ENCODE measurements at places on chromosomes 6 and 20.
A peak's percentile ranks its signal among the peaks of the same experiment; 100 is the strongest.

DNA sequence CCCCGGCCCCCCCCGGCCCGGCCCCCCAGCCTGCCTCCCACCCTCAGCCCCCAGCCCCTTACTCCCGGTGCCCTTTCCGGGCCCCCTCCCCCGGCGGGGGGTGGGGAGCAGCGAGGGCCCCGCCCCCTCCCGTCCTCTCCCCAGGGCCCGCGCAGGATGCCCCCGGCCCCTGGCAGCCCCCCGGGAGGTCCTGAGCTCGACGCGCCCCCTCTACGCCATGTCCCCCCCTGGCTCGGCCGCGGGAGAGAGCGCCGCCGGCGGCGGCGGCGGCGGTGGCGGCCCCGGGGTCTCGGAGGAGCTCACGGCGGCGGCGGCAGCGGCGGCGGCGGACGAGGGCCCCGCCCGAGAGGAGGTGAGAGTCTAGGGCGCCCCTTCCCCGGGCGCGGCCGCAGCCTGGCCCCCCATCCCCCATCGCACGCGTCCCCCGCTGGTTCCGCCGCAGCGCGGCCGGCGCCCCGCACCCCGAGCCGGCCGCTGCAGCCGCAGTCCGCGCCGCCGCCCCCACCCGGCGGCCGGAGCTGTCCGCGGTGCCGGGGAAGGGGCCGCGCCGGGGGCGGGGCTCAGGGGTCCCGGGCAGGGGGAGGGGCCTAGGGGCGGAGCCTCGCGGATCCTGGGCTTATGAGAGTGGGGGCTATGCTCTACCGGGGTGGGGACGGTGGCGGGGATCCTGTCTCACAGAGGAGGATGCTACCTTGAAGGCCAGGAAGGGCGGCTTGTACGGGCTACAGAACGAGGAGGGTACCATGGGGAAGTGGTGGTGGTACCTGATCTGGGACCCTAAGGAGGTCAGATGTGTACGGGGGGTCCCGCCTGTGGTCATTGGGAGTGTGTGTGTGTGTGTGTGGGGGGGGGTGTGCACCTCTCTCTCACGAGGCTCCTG, 516 bp downstream of the TMEM151B start:
- DNase-seq: no peak

GRCh38 chr20:33993576-33994221, at the start of gene RALY:
Gene RALY, plus strand, starts transcription at chr20:33993911. Its CDS starts 78,164 bp downstream, at chr20:34072075.
- DNase-seq: peak; percentile 96

DNA sequence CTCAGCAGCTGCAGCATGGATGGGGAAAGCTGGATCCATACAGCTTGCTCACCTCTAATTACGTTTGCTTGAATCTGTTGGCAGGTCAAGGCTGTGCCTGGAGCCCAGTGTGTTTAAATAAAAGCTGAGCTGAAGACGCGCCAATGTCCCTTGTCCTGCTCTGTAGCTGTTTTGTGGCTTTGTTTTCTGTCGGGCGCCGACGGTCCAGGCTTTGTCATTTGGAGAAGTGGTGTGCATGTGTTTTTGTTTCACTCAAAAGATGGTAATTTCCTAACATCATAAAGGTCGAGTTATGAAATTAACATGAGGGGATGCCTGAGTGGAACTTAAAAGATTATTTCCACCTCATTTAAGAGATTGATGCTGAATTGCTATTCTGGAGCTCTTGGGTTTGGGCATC, 107.6 kb downstream of the SLC24A3 start:
- DNase-seq: no peak

DNA sequence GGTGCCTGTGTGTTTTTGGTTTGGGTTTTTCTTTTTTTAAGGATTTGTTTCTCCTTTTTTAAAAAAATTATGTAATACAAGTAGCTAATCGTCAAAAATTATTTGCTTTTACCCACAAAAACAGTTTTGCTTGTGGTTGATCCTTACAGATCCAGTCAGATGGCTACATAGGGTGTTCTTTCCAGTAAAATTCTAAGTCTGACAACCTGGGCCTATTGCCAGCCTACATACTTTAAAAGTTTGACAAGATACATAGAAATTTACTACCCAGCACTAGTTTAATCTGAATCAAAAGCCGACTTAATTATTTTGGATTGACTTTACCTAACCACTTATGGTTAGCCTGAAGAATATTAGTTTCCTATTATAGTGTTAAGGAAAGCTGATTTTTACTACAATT, 2.1 kb upstream of the SOX4 start:
- DNase-seq: no peak

- no peak for DNase-seq
Observed at GRCh38 chr6:41443616-41444525, 102.3 kb upstream of the FOXP4 start.

DNA sequence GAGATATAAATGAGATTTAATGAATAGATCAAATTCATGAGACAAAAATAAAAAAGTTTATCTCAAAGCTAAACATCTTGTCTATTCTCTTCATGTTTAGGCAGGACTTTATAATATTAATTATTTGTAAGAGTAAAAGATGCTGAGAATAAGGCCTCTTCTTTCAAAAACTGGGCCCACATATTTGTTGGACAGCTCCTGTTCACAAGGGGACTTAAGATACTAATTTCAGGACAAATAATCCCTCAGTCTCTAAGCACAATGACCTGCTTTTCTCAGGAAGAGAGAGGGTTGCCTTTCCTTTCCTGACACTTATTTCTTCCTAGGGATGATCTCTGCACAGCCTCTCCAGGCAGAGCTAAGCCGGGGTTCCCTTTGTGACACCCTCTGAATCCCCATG, 43.3 kb downstream of the NOX3 start:
- no peak for DNase-seq

- no peak for DNase-seq
Observed at GRCh38 chr6:13027207-13027606, 301.1 kb downstream of the TBC1D7 start.

GRCh38 chr20:57781901-57782300, 72.1 kb upstream of the PMEPA1 start:
- DNase-seq: no peak

DNA sequence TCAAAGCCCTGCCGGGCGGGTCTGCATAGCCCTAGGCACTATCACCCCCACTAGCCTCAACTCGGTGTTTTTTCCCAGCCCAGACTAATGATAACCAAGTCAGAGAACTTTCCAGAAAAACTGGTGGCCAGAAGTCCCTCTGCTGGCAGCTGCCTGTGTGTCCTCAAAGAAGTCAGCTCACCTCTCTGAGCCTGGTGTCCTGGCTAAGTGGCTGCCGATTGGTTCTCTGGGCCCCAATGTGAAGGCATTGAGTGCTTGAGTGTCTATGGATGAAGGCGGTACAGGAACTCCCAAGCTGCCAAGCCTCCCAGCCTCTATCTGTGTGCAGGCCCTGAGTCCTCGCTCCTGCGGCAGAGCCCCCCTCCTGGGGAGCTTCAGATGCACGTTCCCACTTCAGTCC, 355.6 kb downstream of the TAF4 start:
- DNase-seq: no peak

DNA sequence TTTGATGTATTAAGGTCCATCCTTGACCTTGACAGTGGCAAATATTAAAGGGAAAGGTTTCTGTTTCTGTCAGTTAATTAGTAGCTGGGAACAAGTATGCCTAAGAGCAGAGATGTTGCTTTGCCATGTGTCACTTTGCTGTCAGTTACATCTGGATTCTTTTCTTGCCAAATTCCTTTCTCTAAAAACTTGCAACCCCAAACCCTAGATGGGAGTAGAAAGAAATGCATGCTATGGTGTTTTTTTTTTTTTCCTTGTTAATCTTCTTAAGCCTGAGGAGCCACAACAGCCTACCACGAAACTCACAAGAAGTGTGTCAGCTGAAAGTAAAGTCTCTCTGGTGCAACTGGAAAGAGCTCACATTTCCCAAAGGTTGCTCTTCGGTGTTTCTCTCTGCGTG, 18.0 kb upstream of the CLDN20 start:
- no peak for DNase-seq

GRCh38 chr6:68328156-68328555, 306.9 kb upstream of the ADGRB3 start:
- DNase-seq: no peak

DNA sequence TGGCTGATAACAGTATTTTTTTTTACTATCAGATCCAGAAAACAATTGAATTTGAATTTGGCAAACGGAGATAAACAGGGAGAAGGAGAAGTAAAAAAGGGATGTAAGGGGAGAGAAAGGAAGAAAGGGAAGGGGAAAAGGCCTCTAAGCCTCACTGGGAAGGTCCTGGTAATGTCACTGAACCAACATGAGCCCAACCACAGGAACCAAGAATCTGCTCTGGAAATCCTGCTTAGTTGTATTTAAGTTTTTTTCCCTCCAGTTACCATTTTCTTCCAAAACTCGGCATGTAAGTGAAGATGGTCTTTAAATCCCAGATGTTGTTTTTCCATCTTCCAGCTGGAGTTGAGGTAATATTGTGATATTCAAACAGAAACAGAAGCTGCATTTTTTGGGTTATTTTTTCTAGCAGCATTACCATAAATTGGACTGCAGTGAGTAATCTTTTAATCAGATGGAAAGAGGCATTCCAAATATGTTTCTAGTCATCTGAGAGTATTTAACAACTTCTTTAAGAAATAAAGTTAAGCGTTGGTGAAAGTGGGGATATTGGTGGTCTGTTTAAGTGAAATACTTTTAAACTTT, 91.1 kb downstream of the TXNDC5 start:
- no peak for DNase-seq

DNA sequence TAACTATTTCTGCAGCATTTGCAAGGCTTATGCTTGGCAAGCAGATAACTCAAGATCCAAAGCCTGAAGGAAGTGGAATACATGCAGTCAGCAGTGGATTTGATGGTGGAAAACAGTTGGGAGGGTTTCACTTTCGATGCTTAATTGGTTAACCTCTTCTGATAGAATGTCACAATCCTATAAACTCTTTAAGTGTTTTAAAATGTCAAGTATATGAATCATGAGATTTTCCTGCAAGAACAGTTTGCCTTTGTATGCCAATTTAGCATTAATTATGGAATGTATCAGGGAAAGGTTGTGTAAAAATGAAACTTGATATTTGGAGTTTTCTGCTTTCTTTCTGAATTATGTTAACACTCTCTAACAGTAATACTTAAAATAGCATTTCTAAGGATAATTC, 36.6 kb downstream of the NKX2-4 start:
- DNase-seq: no peak

- DNase-seq: no peak
Observed at GRCh38 chr6:155408981-155409380, 46.7 kb downstream of the NOX3 start.

DNA sequence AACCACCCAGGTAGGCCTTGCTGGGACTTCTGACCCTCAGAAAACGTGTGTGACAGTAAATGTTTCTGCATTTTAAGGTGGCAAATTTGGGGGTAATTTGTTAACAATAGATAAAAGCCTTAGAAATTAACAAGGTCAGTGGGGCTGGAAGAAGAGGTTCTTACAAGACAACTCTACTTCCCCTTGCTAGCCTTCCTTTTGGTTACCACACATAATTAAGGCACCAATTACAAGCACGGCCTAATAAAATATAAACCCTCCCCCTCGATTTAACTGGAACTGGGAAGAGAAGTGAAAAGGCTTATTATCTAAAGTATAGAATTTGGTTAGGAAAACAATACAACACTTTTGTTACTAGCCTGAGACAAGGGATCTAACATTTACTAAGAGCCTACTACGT, 38.8 kb downstream of the ELOVL5 start:
- DNase-seq: no peak

- DNase-seq: no peak
Observed at GRCh38 chr6:95489185-95489863, 88.0 kb upstream of the MANEA start.

GRCh38 chr6:135675026-135675425, 176.5 kb upstream of the PDE7B start:
- no peak for DNase-seq

GRCh38 chr6:40417031-40417430, 170.1 kb downstream of the LRFN2 start:
- no peak for DNase-seq

DNA sequence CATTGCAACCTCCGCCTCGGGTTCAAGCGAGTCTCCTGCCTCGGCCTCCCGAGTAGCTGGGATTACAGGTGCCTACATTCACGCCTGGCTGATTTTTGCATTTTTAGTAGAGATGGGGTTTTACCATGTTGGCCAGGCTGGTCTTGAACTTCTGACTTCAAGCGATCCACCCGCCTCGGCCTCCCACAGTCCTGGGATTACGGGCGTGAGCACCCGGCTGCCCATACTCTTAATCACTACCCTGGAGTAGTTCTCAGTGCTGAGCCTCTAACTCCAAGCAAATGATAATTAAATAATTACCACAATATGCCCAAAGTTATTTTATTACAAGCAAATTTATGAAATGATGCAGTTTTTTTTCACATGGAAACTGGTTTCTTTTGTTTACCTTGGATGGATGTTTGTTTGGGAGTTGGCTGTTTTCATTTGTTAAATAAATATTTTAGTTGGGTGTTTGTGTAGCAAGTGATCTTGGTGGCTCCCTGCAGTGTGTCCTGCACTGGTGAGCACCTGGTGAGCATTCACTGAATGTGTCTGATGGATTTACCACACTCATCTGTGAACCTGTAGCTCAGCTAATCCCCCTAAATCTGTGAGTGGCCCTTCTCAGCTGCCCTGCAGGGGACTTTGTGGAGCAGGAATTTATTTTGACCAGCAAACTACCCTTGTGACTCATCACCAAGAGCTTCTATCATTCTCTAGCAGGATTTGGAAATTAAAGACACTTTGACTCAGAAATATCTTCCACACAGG, 36.9 kb downstream of the UTRN start:
- DNase-seq: no peak

DNA sequence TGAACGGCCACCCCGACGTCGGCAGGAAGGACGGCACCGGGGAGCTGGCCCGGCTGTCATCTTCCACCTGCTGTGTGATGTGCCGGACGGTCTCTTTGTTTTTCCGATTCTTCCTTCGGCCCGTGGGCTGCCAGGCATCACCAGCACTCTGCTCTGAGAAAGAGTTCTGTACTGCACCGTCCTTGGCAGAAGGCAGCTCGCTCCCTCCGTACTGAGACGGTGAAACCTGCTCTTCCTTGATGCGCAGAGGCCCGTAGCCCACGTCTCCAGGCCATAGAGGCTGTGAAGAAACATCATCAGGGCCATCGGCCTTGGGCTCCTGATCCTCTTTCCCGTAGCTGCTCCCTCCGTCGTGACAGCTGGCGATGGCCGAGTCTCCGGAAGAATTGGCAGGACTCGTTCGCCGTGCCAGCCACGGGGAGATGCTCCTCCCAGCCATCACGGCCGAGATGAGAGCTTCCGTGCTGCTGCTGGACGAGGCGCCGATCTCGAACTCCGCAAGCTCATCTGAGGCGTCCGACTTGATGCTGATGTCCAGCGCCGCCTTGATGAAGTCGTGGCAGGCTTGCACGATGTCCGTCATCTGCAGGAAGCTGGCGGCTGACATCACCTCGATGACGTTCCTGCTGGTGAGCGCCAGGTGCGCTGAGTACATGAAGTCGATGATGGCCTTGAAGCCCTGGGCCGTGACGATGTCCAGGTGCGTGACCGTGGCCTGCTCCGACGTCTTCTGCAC, 41.1 kb downstream of the ZBTB46 start:
- DNase-seq: no peak

- DNase-seq: no peak
Observed at GRCh38 chr20:19275630-19276071, 63.2 kb downstream of the SLC24A3 start.

GRCh38 chr20:11646359-11646758, 271.3 kb upstream of the BTBD3 start:
- DNase-seq: no peak

- DNase-seq: no peak
Observed at GRCh38 chr20:50744143-50744792, 12.9 kb downstream of the PARD6B start.

GRCh38 chr6:70289299-70289698, 13.6 kb downstream of the COL9A1 start:
- DNase-seq: no peak
